CD4-positive, alpha-beta T cell treated with Interleukin-4 for 1 hour (primary cell): ENCODE measurements at places on chromosomes 2 and 18.
A peak's percentile ranks its signal among the peaks of the same experiment; 100 is the strongest.

DNA sequence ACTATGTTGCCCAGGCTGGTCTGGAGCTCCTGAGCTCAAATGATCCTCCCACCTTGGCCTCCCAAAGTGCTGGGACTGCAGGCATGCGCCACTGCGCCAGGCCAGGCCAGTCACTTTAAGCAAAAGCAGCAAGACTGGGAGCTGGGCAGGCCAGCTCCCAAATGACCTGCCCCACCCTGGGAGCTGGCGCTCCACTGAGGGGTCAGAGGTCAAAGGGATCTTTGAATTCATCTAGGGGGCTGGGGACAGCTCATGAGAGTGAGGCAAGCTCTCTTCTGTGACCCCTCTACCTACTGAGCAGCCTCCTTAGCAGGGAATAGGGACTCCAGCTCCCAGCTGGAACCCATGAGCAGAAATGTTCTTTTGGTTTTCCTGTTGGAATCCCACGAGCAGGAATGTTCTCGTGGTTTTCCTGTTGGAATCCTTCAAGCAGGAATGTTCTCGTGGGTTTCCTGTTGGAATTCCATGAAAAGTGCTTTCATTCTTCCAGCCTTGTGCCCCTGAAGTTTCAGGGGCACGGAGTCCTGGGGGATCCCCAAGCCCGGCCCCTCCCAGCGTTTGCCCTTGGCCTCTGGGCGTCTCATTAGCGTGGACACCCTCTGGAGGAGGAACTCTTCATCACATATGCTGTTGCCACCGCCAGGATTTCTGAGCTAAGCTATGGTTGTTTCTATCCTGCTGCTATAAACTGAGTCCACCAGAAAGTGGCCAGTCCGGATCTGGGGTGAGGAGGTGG, 162.0 kb upstream of the HAAO start:
- DNase-seq, result no peak

DNA sequence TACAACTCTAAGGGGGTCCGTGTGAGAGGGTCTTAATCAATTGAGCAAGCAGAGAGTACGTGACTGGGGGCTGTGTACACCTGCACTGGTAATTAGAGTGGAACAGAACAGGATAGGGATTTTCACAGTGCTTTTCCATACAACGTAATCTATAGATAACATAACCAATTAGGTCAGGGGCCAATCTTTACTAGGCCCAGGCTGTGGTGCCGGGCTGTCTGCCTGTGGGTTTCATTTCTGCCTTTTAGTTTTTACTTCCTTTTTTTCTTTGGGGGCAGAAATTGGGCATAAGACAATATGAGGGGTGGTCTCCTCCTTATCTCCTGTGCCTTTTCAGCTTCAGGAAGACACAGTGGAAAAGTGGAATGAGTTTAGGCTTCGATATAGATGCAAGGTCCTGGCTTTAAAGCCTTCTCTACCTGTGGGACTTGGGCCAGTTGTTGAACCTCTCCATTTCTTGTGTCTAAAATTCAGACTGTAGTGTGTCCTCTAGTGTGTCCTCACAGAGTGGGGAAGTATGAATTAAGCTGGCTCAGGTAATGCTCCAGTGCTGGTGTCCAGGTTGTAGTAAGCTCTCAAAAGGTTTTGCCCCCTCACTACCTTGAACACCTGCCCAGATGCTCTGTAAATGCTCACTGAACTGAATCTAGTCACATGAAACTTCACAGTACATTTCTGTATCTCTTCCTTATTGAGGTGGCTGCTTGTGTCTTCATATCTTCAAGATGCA, 422.8 kb downstream of the SETBP1 start:
- DNase-seq, result no peak

DNA sequence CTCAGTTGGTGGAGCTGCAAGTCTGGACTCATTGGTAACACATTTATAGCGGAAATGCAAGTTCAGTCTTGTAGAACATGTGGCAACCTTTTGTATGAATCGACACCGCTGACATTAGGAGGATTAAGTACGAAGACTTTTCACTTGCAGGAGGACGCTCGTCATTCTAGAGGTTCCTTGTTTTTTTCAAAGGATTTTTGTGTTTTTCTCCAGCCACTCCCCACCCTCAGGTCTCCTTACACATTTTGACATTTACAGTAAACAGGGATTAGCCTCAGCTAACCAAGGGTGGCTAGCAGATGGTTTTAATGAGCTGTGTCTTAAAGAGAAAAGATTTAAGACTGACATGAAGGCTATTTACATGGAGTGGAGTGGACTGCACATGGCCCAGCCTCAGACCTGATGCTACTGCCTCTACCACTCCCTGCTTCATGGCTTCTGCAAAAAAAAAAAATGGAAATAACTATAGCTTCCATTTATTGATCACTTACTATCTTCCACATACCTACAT, 173.8 kb downstream of the TRIB2 start:
- no peak for DNase-seq

GRCh38 chr2:128622371-128622770, 303.7 kb upstream of the HS6ST1 start:
- DNase-seq, result peak; percentile 35

- DNase-seq, result no peak
These were observed 17.3 kb downstream of the DUSP11 start for GRCh38 chr2:73762571-73762970.

DNA sequence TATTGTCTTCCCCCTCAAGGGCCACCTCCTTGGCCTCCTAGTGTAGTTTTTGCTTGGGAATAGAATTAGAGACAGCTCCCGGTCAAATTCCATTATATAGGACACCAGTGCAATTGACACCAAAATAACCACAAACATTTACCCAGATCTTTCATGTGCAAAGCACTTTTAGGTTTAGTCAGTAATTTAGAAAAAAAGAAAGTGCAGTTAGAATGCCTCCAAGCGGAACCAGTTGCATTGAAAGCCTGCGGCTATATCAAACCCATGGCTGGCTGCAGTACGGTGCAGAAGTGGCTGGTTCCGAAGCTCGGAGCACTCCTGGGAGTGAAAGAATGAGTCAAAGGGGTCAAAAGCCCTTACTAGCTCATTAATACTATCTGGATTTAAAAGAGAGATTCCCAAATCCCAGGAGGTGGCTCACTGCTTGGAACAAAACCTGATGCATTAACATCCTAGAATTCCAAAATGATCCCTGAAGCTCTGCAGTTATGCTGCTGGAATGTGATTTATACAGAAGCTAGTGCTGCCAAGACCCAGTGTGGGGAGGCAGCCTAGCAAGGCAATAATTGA, 432.2 kb upstream of the KLHL29 start:
- no peak for DNase-seq

DNA sequence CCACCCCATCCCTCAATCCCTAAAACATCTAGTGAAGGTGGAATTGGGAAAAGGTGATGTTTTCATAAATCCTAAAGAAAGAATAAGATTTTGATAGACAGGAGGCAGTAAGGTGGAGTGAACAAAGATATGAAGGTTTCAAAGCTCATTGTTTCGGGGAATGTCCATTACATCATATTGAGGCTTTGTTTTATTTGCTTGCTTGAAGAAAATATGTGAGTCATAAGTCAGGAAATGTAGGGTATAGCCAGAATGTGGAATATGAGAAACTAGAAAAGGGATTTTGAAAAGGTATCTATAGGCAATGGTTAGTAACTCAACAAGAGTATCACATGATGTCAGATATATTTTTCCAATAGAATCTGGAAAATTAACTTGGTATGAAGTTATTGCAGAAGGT, 1178.5 kb upstream of the ACVR2A start:
- no peak for DNase-seq

DNA sequence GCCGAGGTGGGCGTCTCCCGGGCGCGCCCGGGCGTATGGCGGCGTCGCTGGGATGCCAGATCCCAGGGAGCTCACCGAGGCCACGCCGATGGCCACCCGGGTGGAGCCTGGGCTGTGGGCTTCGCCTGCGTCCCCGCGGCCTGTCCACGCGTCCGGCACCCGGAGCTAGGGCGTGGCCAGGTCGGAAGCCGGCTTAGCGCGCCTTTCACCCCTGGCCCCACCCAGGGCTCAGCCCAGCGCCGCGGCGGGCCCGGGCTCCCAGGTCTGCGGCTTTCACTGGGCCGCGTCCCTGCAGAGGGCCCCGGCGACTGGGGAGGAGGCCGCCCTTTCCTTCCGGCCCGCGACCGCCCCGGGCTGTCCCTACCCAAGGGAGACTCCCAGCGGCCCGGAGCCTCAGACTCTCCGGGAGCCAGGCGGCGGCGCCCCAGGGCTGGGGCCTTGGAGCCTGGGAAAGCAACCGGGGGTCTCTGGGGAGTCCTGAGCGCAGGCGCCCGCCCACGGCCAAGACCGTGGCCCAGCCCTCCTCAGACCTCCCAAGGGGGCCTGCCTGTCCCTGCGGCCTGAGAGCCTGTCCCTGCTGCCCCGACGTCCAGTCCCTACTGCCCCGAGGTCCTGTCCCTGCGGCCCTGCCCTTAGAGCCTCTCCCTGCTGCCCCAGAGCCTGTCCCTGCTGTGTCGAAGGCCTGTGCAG, 36.3 kb upstream of the ITM2C start:
- DNase-seq, result no peak

- no peak for DNase-seq
These were observed 50.1 kb downstream of the MYCN start for GRCh38 chr2:15990151-15991101.

DNA sequence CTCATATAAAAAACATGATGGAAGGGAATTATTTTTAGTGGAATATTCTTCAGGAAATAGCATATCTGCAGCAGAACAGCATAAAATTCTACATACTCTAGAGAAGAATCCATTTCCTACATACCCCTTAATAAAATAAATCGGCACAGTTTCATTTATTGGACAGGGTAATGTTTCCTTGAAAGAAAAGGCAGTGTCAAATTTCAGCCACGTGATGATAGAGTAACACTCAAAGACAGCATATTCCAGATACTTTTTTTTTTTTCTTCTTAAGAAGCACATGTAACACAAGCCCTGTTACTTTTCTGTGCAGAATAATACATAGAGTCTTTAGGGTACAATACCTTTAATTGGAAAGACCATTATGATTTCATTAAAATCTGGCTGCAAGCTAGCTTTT, 204.4 kb downstream of the SRBD1 start:
- no peak for DNase-seq

GRCh38 chr2:929011-929735, 21.5 kb upstream of the SNTG2 start:
- no peak for DNase-seq

DNA sequence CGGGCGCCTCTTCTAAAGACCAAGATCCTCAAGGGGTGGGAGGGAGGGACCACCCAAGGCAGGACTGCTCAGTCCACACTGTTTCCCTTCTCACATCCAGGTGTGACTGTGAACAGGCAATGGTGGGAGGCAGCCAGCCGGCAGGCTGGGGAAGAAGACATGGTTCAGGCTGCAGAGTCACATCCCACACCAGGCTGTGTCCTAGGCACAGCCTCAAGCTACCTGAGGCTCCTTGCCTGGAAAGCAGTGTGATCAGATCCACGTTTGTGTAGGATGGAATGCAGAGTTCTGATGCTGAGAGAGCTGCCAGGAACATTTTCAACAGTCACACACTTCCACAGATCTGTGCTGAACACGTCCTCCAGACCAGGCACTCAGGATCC, 16.4 kb downstream of the SLC66A2 start:
- no peak for DNase-seq

- DNase-seq, result no peak
These were observed 138.2 kb downstream of the HDAC4 start for GRCh38 chr2:239262484-239263230.

DNA sequence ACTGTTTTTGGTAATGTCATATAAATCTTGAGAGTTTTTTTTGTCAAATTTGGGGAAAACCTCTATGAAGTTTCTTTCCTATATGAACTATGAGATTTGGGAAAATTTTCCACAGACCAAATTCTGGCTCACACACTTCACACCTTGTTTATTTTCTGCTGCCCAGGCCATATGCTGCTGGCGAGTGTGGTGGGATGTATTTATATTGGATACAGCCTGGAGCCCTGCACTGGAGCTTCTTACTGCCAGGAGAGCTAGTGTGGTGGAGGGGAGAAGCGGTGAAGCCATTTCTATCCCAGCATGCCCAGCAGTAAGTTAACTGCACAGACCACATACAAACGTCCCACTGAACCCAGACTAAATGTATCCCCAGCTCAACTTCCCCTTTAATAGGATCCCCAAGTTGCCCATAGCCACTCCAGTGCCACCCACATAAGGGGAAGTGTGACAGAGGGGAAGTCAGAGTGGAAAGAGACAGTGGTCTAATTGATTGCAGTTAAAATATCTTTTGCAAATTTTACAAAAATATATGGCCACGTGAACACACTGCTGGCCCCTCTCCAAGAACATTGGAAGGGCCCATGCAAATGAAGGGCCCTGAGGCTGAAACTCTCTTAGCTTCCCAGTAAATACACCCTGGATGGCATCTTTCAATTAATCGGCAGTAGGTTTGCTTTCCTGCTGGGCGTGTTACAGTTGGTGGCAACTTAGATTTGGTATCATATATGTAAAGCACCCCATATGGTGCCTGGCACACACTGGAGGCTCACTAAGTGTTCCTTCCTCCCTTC, 146.6 kb upstream of the ITGA6 start:
- peak; percentile 46 for DNase-seq

DNA sequence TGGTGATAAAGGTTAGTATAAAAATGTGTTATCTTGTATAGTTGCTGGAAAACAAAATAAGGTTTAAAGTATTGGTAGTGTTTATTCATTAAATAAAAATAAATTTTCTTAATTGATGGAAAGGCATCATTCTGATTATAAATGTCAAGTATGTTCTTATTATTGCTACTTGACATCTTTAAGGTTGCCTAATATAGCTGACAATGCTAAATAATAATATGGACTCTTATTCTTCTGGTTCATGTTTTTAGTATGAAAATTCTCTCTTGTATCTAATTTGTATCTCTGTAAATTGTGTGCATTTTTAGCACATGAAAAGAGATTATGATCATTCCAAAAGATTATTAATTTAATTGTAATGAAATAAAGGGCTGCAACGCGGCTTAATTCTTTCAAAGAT, 25.0 kb downstream of the RBM44 start:
- no peak for DNase-seq
